ENCODE measurements at places on chromosomes 2 and 18.

DNA sequence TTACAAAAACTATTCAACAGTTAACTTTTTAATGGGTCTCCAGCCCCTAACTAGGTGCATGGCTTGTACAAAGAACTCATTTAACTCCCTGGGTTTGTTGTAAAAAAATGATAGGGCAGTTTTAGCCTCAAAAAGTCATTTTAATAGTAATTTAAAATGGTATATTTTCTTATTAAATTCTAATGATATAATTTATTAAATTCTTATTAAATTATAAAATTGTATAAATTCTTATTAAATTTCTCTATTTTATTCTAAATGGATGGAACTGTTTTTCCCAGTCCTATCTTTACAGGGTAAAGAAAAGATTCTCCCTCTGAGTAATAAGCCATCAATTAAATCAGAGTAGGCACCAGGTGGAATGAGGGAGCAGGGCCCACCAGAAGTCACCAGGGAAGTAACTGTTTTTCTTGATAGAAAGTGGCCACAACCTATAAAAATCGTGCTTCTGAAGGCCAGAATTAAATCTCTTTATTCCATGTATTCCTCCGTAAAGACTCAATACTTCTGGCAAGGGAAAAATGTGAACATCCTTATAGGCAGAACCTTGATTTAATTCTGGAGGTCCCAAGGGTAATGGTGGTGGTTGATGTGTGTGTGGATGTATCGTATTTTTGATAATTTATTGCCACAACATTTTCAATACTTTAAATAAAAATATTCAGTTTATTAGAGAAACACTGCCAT is 814 bp downstream of the FKBP7 start:
- no peak for DNase-seq

DNA sequence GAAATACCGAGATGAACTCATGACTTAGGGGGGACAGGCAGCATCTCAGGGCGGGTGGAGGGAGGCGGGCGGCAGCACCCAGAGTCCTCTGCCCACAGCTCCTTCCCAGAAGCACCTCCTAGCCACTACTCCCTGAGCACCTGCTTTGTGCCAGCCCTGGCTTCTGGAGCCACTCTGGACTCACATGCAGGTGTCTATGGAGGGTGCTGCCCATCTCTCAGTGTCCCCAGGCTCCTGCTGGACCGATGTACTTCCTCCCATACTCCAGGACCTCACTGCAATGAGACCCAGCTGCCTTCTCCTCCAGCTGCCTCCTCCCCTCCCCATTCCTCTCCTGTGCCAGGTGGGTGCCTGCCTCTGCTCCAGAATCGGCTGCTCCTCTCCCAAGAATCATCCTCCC is 22.1 kb upstream of the OTOS start:
- DNase-seq, result no peak

DNA sequence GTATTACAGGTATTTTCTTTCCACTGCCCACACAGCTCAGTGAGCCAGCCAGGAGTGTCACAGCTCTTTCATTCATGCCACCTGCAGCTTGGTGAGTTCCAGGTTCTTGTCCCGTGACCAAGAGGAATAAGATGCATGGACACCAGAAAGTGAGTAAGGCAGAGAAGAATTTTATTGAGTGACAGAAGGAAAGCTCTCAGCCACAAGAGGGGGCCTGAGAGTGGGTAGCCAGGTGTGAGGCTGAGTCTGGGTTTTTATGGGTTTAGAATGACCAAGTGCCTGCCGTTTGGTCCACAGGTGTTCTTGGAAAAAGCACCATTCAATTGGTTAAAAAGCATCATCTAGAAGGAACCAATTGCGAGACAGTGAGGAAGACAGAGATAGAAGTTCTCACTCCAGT is 1097.1 kb upstream of the SLC39A10 start:
- DNase-seq, result no peak

DNA sequence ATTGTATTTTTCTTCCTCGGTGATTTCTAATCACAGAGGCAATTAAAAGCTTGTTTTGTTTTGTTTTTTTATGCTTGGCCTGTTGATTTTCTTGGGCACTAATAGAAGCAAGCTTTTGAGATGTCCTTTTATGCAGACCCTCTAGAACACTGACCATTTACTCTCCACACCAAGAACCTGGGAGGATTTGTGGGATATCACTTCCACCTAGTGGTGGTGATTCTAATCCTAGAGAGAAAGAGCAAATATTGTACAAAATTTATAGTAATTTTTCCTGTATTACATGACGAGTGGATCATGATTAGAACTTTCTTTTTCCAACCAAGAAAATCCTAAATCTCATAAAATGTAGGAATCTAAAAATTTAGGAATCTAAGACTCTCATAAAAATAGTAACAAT is 23.4 kb downstream of the NEMP2 start:
- no peak for DNase-seq

- no peak for DNase-seq
These were observed 34.3 kb downstream of the MSH2 start for GRCh38 chr2:47437287-47437686.

DNA sequence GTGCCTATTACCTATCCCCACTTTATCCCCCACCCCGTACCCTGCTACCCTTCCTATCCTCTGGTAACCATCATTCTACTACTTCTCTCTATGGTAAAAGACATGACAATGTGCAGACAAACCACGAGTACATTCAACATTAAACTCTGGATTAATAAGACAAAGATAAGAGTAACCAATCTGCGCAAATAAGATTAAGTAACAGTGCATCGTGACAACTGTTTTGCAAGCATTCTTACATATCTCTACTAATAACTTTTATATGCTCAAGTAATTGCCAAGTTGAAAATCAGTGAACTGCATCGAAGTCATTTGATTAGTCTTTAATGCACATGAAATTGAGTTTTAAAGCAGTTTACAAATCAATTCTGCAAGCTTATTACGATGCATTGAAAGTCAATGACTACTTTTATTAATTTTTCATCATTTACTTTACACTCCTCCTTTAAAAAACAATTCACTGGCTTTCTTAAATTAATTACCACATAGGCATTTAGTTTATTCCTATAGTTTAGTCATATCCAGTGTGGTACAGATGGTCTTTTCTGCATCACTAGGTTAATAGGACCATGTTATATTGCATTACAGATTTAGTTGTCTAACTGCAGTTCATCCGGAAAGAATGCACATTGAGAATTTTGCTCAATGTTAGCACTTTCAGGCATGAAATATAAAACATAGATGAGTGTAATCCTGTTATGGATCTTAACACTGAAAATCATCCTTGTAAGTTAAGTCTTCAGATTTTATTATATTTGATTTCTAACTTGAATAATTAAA is 178.1 kb downstream of the GCA start:
- no peak for DNase-seq

DNA sequence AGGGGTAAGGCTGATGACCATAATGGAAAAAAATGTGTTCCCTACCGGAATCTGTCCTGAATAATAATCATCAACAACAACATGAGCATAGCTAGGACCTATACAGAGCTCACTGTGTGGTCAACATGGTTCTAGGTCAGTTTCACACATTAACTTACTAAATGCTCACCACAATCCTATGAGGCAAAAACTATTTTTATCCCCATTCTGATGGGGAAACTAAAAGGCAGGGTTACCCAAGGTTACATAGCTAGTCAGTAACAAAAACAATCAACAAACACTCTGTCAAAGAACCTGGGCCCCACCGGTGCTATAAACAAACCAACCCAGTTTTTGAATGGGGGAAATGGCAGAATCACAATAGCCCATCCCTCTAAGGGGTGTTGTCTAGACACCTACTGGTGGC is 40.1 kb downstream of the AOX1 start:
- DNase-seq, result no peak

- no peak for DNase-seq
These were observed 95.9 kb upstream of the LCLAT1 start for GRCh38 chr2:30351116-30351515.

GRCh38 chr2:58852243-58852642 is 611.1 kb upstream of the FANCL start:
- DNase-seq, result no peak

DNA sequence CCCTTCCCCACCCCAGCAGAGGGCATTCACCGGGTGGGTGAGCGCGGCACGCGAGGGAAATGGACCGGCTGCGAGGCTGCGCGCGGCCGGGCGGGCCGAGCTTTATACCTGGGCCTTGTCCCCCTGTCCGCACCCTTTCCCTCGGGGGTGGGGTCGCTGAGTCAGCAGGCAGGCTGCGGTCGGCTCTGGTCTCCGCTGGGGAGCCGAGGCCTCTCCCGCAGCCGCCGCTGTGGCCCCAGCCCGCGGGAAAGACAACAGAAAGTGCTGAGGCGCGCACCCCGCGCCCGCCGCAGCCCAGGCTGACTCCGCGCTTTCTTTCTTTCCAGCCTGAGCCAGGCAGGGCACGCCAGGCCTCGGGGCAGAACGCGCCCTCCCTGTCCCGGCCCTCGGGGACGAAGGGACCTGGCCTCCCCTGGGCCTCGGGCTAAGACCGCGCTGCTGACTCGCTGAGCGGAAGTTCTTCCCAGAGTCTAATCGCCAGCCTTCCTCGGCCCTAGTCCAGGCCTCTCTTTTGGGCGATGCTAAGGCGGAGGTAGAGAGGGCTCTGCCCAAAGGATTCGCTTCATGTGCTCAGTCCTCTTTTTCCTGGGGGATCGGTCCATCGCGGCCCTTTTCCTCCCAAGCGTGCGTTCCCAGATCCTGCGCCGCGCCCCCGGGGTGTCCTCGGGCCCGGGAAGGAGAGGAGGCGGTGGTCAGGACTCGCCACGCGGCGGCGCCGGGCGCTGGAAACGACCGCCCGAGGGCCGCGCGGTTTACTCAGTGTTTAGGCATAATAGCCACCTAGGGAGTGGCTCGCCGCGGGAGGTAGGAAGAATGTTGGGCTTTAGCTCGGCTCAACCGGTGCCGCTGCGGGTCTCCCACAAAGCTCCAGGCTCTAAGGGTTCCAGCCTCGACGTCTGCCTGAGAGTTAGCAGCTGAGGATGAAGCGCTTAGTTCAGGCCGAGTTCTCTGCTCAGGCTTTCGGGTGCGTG is at the start of gene CRYBA2:
Gene CRYBA2, minus strand, starts transcription at position 78 of the 971 bp plus-strand sequence. CDS start 246 bp downstream, outside the sequence.
- DNase-seq, result no peak

DNA sequence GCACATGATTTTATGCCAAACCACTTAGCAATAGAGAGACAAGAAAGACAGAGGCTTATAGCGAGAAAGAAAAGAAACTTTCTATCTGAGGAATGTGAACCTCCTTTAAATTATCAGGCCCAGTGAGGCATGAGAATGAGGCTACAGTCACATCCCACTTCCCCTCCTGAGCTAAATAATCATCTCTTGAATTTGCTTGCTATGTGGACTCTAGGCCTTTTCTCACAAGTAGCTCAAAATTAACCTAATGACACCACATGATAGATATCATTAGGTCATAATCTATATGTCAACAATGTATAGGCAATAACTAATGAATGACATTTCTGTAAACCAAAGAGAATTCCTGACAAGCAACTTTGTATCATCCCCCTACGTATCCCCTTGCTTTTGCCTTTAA is 301.5 kb upstream of the MGAT5 start:
- no peak for DNase-seq

DNA sequence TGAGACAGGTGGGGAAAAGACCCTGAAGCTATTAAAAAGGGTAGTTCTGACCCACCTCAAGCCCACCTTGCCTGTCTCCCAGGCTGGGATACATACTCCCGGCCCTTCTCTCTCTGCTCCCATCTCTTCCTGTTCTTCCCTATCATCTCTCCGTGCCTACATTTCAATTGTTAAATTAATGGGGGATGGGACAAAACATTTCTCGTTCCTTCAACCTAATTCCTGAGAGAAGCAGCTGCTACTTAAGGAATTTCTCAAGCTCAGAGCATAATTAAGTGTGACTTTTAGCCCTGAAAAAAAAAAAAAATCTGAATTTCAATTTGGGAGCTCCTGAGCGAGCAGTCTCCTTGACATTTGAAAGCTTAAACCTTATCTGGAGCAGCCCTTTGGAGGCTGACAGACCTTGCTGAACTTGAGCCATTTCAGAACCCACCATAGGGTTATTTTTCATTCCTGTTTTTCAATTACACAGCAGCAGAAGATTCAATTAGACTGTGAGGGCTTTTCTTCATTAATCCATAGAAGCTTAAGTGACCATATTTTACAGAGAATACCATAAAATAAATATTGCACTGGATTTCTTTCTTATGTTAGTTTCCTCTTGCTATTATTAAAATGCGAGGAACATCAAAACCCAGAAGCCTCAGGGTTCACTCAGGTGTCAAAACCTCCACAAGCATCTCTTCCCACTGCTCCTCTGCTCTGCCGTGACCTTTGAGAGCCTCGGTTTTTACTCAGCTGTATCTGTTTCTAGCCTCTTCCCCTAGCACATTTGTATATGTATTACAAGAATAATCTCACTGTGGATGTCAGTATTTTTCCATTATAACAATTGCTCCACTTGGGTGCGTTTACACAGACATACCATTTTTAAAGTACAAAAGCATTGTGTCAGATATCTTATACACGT is 125.7 kb downstream of the B3GNT2 start:
- no peak for DNase-seq

- no peak for DNase-seq
These were observed 159.5 kb downstream of the RIF1 start for GRCh38 chr2:151569167-151569566.

- no peak for DNase-seq
These were observed 11.9 kb downstream of the IL18R1 start for GRCh38 chr2:102367331-102367971.

GRCh38 chr18:63373161-63373560 is 6.2 kb upstream of the KDSR start:
- no peak for DNase-seq

DNA sequence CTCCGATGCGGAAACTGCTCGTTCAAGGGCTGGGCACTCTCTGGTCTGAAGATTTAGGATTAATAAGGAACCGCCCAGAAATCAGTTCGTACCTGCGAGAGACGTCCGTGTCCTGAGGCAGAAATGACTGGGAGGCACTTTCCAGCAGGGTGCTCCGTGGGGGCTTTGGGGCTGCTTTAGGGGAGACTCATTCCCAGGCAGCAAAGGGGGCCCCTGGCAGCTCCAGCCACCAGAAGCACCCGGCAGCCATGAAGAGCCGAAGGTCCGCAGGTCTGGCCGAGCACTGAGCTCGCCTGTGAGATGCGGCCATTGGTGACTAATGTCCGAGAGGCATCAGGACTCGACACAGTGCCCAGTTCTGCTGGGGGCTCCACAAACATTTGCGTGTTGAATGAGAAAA is 20.9 kb downstream of the KCNG2 start:
- DNase-seq, result no peak

- DNase-seq, result no peak
These were observed 16.1 kb downstream of the TGIF1 start for GRCh38 chr18:3466045-3466444.

GRCh38 chr18:46182633-46183358 is 78.6 kb downstream of the HAUS1 start:
- DNase-seq, result no peak

- no peak for DNase-seq
These were observed 902.7 kb upstream of the ZEB2 start for GRCh38 chr2:145422576-145422975.

- no peak for DNase-seq
These were observed 108.0 kb upstream of the HAAO start for GRCh38 chr2:42900289-42900891.

Measured in stimulated activated CD8-positive, alpha-beta memory T cell treated with anti-CD3 and anti-CD28 coated beads, Interleukin-2, amount 100 ng/mL, for 48 hours (primary cell).